Stimulated activated CD4-positive, alpha-beta T cell treated with anti-CD3 and anti-CD28 coated beads, Interleukin-1b, Interleukin-23, amount 100 ng/mL, for 1 hour (primary cell): ENCODE measurements at places on chromosomes 2 and 18.

DNA sequence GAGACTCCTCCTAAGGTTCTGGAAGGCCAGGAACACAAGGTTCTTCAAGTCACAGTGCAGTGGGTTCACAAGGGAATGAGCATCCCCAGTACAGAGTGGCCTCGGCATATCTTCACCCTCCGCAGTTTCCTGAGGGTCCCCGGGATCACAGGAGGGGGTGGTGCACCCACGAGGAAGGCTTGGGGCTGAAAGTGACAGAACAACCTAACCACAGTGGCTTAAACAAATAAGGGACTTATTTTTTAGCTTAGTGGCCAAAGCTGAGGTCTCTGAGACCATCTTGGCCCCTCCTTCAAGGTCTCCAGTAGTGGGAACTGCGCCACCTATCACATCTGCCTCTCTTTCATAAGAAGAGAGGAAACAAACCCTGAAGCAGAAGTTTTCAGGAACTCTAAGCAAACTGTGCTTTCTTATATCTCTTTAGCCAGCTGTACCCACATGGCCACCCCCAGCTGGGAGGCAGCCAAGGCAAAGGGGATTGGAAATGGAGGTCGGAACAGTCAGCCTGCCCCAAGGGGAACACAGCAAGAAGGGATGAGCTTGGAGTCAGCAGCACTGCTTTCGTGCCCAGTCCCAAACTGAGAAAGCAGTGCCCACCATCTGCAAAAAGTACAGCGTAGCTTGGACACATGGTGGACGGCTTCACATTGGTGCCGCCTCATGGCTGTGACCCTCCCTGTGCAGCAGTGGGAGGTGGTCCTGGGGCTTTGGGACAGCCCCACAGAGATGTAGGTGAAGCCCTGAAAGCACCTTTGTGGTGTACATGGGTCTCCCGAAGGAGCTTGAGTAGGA lies 260.0 kb upstream of the ID2 start:
- DNase-seq: no peak

DNA sequence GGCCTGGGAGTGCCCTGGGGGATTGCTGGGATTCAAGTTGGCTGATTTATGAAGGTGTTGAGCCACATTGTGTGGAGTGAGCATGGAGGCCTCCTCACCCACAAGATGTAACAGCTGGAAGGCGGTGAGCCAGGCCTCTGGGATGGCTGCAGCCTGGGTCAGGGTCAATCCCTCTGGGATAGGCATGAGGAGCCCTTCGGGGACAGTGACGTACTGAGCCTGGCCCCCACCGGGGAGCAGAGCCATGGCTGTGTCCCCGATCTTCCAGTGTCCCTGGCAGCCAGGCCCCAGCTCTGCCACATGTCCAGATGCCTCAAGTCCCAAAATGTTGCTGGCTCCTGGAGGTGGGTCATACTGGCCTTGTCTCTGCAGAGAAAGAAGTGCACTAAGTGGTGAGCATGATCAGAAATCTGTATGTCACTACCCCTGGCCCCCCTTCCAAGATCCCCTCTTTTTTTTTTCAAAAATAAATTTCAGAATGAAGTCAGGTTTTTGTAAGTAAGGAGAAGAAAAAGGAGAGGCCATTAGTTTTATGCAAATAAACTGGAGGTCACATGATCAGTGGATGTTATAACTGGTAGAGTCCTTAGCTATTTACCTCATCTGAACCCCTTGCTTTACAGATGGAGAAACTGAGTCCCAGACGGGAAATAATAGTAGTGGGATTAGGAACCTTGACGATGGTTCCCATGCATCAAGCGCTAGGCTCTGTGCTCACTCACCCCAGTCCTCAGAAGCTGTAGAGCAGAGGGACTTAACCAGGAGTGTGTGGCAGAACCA lies 1.7 kb downstream of the TP53I3 start:
- DNase-seq: no peak

DNA sequence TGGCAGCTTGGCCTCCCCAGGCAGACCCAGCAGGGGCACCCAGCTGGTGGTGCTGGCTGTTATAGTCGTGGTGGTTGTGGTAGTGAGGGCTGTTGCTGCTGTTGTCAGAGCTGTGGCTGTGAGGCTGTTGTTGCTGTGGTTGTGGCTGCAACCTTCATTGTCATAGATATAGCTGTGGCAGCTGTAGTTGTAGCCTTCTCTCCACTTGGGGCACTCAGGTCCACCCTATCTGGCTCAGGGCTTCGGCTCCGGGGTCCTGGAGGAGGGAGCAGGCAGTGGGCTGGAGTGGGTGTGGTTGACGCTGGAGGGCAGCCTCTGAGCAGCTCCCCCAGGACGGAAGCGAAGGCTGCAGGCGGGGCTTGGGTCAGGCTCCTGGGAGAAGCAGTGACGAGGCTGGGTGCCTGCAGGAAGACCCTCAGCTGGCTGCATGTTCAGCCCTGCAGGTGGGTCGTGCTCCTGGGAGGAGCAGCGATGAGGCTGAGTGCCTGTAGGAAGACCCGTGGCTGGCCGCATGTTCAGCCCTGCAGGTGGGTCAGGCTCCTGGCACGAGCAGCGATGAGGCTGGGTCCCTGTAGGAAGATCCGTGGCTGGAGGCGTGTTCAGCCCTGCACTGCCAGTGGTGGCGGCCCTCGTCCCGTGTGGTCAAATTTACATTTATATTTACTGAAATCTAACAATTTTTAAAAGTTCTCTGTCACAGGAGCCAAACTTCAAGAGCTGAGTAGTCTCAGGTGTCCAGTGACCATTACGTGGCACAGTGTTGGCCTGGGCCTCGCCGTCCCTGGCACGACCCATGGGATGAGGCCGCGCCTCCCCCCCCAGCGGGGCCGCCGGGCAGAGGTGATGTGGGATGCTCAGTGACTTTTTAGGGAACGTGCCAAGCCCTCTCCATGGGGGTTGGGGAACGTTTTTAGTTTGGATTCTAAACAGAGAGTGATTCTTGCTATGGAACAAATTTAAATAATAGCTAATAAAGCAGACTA lies 79.2 kb upstream of the PXDN start:
- no peak for DNase-seq

- no peak for DNase-seq
Measured at GRCh38 chr2:192148620-192149321, 46.0 kb downstream of the TMEFF2 start.

DNA sequence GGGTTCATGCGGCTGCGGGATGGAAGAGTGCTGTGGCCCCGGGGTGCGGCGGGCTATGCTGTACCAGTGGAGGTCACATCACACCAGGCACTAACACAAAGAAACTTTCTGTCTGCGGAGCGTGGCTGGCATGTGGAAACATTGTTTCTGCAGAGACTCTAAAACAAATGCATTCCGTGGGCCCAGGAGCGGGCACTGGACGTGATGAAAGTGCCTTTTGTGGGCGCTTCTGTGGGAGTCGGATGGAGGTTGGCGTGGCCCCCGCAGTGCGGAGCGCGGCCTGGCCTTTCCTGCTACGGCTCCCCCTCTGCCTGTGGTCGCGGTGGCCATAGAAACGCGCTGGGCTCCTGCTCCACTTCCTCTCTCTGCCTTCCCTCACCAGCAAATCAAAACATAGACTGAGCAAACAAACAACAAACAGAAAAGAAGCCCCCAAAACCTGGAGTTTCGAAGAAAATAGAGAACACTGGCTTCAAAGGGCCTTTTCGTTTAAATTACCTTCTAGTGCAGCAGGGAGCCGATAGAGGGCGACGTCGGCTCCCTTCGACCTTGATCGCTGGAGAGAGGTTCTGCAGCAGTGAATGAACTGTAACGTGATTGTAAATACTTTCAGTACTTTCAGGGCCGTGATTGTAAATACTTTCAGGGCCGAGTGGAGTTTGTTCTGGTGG lies 51.4 kb downstream of the KIF5C start:
- DNase-seq: peak; percentile 24

- no peak for DNase-seq
Measured at GRCh38 chr2:147639891-147640290, 204.9 kb upstream of the ACVR2A start.

DNA sequence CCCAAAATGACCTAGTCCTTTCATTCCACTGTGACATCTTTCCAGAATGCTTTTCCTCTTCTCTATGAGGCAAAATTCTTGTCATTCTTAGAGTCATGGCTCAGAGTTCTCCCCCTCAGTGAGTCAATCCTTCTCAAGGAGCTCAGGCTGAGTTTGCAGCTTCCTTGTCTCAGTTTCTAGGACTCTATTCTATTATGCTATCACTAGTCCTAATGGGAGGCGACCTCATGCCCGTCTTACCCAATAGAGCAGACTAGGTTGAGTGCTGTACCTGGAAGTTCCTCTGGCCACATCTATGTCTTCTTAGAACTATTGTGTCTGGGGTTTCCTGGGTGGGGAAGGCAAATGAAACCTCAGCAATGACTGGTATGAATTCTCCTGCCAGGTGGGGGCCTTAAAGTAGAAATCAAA lies 51.5 kb downstream of the HAUS1 start:
- no peak for DNase-seq

- no peak for DNase-seq
Measured at GRCh38 chr2:174792309-174793025, 28.2 kb upstream of the CHRNA1 start.

GRCh38 chr2:18883616-18884456 lies 294.5 kb upstream of the NT5C1B start:
- DNase-seq: no peak

GRCh38 chr2:190578158-190579057 lies 43.9 kb upstream of the NEMP2 start:
- DNase-seq: no peak

DNA sequence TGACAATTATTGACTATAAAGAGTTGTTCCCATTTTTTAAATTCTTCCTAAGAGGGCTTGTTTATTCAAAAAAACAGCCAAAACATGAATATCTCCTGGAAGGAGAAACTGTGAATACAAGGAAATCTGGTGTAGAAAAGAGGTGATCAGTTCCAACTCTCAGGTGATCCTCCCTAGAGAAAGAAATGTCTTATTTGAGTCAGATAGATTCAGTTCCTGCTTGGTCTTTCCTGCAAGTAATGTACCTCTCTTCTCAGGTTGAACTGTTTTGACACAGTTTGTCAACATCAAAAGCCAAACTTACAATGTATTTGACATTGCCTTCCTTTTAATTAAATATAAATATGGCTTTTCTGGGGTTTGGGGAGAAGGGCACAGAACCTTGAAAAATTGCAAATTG lies 567.4 kb downstream of the ARHGAP15 start:
- DNase-seq: no peak

DNA sequence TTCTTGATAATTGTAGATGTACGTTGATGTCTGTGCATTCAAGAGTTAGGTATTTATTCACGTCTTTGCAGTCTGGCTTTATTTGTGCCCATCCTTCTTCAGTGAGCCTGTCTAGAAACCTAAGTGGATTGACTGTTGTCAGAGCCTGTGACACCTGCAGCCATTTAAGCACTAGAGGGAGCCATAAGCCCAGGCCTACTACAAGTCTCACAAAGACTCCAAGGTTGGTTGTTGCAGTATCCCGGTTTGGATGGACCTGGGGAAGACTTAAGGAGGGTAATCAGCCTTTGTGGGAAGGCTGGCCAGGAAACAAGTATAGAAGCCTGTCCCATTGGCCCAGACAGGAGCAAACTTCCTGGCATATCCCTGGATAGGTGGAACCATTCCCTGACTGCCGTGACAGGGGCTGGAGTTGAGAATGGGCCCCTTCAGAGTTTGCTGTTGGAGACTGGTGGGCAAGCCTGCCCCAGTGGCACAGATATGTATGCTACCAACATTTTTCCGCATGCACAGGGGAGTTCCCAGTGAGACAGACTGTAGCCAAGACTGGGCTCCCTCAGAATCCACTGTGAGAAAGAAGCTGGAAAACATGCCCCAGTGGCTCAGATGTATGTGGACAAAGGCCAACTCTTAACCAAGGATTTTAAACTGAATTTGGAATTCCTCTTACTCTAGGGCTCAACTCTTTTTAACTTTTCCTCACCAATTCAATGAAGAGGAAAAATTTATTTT lies 9.3 kb upstream of the LRRC30 start:
- DNase-seq: no peak

DNA sequence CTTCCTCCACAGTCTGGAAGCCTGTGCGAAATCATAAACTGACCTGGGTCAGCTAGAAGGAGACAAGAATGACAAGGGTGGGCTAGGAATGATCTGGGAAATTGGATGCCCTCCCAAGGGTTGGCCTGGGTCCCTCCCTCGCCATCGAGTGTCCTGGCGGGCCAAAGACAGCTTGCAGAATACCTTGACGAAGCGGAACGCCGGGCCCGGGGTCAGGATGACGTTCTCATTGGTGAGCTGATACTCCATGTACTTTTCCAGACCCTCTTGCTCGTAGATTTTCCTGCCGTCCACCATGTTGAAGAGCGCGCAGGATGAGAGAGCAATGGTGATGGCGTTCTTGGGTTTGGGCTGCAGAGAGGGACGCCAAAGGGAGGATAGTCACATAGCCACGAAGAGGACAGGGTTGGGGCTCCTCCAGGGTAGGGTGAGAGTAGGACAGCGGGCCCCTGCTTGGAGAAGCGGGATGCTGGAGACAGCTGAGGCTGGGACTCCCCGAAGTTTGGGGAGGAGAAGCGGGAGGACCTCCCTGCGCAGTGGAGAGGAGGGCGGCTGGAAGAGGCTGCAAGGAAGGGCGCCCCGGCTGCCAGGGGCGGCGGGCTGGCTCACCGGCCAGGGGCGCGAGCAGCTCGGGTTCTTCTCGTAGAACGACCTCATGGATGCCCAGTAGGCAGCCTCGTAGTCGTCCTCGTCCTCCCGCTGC lies 5.3 kb downstream of the NT5C1B start:
- no peak for DNase-seq
